ENCODE measurements at places on chromosomes 2 and 18.

DNA sequence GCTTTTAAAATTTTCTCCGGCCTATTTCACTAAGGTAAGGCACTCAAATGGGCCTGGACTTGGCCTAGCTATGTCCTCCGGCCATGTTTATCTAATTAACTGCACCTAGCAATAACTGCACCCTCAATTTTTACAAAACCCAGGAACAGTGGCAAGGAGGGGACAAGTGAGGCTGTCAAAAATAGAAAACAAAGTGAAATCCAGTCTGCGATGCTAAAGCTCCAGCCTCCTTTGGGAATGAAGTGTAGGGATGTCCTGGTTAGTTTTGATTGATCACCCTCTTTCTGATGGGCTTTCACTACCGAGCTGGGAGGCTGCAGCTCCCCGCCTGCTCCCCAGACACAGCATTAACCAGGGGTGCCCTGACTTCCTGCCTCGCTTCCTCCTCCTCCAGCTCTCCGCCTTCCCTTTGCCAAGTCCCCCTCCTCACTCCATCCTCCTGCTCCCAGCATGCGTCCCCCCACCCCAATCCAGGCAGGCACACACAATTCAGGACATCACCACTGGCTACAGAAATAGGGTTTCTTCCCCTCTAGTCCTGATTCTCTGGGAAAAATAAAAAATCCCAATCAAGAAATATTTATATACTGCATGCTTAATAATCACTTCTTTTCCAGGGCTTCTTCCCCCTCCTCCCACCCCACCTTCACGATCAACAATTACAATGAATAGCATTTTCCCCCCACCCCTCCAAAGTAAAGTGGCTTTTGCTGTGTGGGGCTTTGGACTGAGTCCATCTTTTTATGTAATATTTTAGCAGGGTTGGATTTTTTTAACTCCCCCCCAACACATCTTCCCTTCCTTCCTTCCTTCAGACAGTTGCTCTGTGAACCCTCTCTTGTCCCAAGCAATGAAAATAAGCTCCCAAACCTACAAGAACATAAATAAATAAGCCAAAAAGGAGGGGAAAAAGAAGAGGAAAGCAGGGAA lies 3.3 kb upstream of the POU3F3 start:
- DNase-seq: no peak

- no peak for DNase-seq
Measured at GRCh38 chr18:24500766-24501165, 40.3 kb downstream of the HRH4 start.

DNA sequence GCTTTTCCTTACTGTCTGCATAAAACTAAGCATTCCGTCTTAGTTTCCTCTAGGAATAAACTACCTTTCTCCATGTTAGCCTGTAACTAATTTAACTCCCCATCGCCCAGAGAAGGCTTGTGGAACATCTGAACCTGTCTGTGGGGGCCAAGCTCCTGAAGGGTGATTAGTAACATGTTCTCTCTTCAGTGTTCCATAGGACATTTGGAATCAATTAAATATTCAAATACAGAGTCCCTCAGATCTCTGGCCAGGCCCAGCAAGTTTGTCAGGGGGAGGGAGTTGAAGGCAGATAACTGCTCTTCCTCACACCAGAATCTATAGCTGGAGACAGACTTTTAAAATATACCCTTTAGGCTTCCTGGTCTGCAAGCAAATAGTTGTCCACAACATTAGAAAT lies 8.8 kb downstream of the RDH14 start:
- DNase-seq: no peak

- no peak for DNase-seq
Measured at GRCh38 chr2:40317046-40317445, 134.8 kb downstream of the SLC8A1 start.

- no peak for DNase-seq
Measured at GRCh38 chr18:70377317-70377799, 88.5 kb downstream of the SOCS6 start.

DNA sequence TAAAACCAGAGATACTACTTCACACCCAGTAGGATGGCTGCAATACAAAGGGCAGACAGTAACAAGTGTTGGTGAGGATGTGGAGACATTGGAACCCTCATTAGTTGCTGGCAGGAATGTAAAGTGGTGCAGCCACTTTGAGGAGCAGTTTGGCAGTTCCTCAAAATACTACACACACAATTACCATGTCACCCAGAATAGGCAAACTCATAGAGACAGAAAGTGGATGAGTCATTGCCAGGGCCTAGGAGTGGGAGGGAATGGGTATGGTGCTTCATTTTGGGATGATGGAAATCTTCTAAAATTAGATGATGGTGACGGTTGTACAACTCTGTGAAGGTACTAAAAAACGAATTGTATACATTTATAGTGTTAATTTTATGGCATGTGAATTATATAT lies 54.8 kb downstream of the ATP9B start:
- no peak for DNase-seq

DNA sequence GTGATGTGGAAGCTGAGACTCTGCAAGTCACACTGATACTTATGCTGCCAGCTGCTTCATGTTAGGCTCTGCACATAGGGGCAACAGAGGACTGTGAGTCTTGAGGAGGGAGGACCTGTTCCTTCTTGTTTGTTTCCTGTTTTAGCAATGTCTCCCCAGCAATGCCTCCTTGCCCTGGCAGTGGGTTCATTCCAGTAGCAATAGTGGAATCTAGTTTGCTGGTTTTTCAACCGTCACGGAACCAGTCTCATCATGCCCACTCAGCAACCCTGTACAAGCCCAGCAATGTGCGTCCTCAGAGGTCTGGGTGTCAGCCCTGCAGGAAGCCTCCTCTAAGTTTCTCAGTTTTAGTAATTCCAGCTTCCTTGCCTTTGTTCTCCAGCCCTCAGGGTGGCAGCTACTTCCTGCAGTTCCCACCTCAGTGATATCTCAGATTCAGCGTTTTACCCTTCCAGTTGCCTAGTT lies 20.5 kb upstream of the ITGB6 start:
- no peak for DNase-seq

DNA sequence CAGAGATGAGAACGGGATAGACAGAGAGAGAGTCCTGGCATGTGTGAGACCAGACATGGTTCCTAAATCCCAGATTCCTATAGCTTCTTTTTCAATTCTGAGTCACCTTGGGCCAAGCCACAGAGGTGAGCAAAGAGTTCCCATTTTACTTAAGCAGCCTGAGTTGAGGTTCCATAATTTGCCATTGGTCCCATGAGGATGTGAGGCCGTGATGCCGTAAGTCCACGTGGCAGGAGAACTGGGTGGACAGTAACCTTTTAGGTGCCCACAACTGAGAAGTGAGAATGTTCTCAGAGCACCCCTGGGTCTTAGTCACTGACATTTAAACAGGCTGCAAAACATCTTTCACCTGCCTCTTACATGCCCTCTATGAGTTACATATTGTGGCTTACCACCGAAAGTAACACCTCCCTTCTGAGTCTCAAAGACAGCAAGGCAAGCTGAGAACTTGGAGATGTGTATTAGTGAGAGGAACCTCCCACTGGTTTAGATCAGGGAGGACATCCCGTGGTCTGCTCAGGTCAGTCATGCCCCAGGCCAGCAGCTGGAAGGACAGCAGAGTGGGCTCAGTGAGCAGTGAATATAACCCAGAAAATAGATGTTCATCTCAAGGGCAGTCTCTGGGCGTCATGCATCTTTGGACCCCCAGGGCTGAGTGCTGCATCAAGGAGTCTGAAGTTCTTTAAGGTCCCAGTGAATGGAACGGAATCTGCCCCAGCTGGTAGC lies 127.9 kb upstream of the LGALSL start:
- peak; percentile 86 for DNase-seq

DNA sequence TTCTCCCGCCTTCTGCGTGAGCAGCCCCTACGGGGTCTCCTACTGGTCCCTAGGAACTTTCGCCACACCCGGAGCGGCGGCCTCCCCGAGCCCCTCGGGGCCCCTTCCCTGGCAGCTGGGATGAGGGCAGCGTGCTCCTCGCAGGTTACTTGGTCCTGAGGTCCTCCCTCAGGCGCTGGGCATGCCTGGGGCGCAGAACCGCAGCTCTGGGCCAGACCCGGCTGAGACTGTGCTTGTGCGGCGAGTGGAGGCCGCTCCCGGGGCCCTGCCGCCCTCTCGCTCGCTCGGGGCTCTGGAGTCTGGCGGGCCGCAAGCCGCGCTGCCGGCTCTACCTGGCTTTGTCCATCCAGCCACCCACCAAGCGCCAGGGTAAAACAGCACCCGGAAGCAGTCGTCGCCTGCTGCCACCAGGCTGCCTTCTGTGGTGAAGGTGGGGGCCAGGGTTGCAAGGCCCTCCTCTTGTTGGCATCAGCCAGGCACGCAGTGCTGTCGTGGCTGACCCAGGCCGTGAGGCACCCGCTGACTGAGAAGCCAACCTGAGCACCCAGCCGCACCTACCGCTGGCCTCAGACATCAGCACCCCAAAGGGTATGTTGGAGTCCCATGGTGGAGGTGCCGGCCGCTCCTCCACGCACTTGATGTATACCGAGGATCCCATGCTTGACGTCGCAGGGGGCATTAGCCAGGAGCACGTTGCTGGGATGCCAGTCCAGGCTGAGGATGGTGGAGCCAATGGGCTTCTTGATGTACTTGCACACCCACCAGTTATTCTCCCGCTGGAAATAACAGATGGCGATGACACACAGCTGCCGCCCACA lies 46.1 kb upstream of the PTH2R start:
- no peak for DNase-seq

DNA sequence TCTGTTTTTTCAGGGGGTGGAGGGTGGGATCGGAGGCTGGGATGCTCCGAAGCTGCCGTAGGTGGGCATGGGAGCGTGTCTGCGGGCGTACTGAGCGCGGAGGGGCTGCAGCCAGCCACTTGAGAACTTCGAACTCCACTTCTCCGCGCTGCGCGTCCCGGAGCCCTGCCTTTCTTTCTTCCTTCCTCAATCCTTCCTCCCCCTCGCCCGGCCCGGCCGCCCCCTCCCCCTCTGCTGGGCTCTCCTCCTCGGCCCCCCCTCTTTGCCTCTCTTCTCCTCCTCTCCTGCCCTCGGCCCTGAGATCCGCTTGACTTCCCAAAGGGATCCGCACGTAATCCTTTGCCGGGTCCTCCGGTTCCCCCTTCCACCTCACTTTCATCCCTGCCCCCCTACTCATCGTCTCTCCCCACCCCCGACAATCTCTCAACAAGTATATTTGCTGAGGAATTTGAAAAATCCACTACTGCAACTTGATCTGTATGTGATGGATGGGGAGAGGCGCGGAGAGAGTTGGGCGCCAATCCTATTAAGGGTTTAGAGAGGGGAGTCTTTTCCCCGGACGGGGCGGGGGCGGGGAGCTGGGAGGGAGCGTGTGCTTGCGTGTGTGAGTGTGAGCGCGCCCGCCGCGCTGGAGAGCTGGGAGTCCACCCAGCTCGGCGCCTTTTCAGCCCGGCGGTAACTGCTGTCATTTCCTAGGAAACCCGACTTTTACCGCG lies 1.1 kb downstream of the GLI2 start:
- no peak for DNase-seq

DNA sequence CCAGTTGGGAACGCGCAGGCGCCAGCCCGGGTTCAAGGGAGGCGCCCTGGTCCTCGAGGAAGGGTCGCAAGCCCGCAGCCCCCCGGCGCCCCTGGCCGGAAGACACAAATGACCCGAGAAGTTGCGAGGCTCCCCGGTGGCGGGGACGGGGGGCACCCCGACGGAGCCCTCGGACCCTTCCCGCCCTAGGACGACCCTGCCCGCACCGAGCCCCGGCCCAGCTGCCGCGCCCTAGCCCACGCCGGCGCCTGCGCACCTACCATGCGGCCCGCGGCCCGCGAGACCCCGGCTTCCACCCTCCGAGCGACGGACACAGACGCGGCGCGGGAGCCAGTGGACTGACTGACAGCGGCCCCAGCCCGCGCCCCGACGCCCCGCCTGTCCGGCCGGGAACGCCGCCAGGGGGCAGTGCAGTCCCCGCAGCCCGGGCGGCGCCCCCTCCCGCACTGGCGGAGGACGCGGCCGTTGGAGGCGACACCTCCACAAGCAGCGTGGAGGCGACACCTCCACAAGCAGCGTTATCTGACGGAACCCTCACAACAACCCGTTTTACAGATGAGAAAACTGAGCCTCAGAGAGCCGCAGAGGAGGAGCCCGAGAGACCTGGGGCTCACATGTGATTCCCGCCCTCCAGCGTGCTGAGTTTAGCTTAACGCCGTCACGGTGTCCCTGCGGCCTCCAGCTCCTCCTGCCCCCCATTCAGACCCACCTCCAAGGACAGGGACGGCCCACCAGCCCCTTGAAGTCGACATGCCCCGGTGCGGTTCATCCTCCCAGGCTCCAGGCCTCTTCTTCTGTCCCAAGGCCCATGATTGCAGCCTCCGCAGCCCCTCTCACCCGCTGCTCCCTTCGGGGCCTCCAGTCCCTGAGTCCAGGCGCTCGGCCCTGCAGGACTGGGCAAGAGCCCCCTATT lies at the start of gene NMUR1:
TSS of gene NMUR1 (minus strand) at position 347 of the 913 bp plus-strand sequence. CDS start at position 263, 84 bp downstream.
- DNase-seq: peak; percentile 72

- no peak for DNase-seq
Measured at GRCh38 chr2:201149064-201149820, 33.3 kb downstream of the CFLAR start.

- DNase-seq: no peak
Measured at GRCh38 chr2:64823794-64824193, 165.4 kb upstream of the SLC1A4 start.

DNA sequence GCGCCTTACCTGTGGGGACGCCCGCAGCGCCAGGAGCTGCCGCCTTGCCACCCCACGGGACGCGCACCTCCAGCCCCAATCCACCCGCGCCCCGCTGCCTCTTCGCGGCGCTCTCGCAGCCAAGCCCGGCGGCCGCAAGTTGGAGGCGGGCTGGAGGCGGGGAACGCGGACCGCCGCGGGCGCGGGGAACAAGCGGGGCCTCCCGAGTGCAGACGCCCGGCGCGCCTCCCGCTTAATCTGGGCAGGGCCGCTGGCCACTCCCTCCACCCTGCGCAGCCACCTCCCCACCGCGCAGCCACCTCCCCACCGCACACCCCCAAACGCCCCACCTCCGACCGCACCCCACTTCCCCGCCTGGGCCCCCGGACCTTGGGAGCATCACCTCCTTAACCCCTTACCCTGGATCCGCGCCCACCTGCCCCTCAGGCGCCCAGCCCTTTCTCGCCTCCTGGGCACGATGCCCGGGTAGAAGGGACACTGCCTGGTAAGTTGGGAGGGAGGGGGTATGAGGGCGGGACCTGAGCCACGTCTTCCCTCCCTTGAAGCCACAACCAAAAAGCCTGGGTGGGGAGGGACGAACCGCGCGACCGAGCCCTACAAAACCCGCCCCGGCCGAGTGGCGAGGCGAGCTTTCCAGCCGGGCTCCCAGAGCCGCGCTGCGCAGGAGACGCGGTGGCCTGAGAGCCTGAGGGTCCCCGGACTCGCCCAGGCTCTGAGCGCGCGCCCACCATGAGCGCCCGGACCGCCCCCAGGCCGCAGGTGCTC lies at the start of the genes COL4A3 and COL4A4:
TSS of gene COL4A3 (plus strand) at position 627 of the 765 bp plus-strand sequence. CDS start at position 730, 103 bp downstream.
TSS of gene COL4A4 (minus strand) at position 208 of the 765 bp plus-strand sequence. CDS start 16,722 bp downstream, outside the sequence.
- DNase-seq: no peak

DNA sequence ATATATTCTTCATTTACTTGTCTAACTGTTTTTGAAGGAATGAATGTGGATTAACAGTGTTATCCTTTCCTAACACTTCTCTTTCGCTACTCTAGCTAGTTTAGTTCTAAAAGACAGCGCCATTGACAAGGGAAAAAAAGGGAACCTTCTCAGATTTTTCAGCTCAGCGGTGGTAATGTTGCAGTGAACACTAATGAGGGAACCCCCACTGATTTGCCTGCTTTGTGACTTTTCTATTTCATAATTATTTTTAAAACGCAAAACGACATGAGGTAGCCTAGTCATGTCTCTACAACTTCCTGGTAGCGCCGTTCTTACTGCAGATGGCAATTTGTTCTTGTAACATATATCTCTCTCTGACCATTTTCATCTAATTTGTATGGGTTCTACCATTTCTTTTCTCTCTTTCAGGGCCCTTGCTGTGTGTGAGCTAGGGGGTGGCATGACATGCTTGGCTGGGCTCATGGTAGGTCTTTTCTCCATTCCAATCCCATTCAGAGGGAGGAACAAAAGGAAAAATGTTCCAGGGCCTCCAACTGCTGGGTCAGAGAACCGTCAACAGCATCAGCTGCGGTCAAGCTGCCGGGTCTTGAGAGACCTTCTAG lies 235.5 kb upstream of the SIX3 start:
- no peak for DNase-seq
